ENCODE measurements at places on chromosomes 16 and 17.

GRCh38 chr16:84194018-84194417 is 3.1 kb downstream of the ADAD2 start:
- DNase-seq: no peak

DNA sequence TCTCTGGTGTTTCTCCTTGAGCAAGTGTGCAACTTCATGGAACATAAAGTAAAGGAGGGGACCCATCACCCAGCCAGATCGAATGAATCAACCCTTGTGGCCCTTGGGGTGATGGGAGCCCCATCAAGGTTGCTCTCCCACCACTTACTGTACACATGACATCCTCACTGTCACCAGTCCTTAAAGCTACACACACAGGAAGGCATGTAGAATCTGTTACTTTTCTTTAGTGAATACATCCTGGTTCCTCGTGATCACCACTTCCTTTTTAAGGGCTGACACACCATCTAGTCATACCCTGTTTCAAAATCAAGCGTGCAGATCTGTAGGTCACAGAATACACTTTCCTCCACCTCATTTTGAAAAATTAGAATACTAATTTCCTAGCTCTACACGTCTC is 22.6 kb upstream of the MPHOSPH6 start:
- DNase-seq: no peak

DNA sequence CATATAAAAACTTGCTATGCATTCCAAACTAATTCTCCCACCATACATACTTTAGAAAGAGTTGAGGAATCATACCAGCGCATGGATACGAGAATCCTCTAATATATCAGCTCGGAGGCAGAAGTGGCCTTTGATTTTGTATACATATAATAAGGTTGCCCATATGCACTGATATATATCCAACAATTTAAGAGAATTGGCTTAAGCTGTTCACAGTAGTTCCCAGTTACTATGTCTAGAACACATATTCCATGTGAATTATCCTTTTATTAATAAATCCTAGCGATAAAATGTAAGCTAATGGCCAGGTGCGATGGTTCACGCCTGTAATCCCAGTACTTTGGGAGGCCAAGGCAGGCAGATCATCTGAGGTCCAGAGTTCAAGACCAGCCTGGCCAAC is 19.3 kb upstream of the ERN1 start:
- DNase-seq: no peak

GRCh38 chr16:49693445-49693844 is 162.5 kb downstream of the ZNF423 start:
- DNase-seq: no peak

DNA sequence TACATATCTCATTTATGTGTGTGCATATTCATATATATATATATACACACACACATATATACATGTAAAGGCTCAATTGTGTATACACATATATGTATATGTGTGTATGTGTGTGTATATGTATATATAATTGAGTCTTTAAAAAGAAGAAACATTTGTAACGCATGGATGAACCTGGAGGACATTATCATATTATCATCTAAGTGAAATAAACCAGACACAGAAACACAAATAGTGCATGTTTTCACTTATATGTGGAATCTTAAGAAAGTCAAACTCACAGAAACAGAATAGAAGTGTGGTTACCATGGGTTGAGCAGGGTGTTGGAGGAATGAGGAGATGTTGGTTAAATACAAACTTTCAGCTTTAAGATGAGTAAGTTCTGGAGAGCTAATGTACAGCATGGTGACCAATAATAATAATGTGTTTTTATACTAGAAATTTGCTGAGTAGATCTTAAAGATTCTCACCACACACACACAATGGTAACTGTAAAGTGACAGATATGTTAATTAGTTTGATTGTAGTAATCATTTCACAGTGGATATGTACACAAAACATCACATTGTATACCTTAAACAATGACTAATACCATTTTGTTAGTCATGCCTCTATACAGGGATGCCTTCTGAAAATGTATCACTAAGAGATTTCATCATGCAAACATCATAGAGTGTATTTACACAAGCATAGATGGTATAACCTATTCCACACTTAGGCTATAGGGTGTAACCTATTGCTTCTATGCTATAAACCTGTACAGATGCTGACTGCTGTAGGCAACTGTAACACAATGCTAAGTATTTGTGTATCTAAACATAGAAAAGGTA is 132.6 kb upstream of the CACNG5 start:
- no peak for DNase-seq

GRCh38 chr16:11063448-11064201 is 119.3 kb downstream of the CLEC16A start:
- DNase-seq: no peak

DNA sequence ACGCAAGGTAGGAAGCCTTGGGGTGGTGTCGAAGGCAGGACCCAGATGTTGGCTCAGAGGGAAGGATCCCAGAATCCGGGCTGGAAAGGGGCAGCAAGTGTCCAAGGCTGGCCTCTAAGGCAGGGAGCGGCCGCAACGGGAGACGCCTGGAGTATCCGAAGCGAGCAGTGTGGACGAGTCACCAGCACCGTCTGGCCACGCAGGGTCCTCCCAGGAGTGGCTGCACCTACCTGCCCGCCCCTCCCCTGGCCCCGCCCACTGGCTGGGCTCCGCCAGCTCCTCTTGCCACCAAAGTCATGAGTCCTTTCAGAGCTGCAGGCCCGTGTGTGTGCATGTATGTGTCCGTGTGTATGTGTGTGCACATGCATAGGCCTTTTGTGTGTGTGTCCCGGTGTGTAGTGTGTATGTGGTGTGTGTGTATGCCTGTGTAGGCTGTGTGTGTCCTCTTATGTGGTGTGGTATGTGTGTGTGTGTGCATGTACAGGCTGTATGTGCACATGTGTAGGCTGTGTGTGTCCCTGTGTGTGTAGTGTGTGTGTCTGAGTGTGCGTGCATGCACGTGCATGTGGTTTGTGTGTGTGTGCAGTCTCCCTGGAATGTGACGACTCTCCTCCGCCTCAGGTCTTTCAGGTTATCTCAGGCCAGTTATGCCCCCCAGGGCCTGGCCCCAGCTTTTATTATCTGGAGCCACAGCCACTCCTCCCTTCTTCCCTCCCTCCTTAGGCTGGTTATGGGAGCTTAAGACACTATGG is at the start of gene PRSS8:
Gene PRSS8, minus strand, starts transcription at position 193 of the 752 bp plus-strand sequence. CDS start 229 bp downstream, outside the sequence.
- DNase-seq: no peak

DNA sequence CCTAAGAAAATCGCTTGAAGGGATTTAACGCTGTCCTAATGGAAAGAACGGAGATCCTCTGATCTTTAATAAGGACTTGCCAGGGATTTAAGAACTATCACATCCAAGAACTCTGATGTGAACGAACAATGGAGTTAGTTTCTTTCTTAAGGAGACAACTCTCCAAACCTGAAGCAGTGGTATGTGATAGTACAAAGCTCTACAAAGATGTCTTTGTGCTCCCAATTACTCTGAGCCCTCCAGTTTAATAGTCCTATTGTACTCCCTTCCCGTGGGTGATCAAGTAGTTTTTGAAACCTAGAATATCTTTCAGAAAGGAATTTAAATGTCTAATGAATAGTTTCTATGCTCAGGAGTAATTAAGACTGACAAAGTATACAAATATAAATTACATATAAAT is 123.8 kb downstream of the FTO start:
- DNase-seq: no peak

Data from activated naive CD4-positive, alpha-beta T cell (primary cell).